ENCODE measurements at places on chromosomes 11 and 22.

GRCh38 chr11:13923716-13924650 is 38.5 kb upstream of the SPON1 start:
- no peak for DNase-seq

DNA sequence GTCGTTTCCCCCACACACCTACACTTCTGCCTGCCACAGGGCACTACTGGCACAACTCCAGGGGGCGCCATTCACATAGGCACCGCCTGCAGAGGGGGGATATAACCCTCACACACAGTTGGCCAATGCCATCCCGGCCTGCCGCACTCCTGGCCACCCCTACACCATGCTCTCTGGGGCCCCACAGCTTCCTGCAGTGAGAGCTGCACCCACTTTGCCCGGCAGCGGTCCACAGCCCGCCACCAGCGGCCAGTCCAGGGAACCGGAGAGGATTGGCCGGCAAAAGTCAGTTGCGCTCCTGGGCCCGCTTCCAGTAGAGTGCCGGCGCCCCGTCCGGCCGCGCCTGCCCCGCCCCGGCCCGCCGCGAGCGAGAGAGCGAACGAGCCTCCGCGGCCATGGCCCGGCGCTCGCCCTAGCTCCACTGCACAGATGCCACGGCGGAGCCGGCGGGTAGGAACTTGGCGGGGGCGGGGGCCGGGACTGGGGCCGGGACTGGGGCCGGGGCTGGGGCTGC is 25.6 kb upstream of the SUSD2 start:
- DNase-seq, result no peak

DNA sequence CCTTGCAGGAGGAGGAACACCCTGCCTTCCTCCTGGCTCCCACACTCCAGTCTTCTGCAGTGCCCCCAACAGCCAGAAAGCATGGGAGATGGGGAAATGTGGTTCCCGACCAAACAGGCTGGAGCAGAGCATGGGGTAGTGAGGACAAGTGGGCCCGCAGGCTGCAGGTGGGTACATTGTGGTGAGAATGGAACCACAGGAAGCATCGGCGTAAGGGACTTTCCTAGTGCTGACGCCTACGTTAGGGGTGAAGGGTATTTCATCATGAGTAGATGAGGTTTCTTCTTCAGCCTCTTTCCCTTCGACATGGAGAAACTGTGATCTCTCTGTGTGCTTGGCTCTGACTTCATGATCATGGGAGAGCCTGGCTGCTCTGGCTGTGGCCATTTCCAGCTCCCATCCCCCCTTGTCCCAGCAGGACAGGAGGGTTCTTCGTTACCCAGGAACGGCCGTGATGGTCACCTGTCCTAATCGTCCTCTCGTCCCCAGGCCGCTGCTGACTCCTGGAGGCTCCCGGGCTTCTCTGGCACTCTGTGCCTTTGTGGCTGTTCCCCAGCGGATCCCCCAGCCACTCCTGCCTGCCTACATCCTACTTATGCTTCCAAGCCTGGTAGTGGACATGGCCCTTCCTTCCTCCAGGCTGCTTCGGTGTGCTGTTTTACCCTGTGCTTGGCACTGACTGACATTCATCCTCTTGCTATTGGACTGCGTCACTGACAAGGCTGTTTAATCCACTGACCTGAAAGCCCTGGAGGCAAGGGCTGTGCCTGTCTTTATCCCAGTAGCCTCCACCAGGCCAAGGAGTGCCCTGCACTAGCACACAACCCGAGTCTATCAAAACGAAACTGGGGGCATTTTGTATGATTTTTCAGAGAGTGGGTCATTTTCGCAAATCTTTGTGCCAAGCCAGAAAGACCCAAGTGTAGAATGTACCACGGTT is 65.2 kb upstream of the CECR2 start:
- DNase-seq, result peak; percentile 48

- DNase-seq, result no peak
Observed at GRCh38 chr22:22752556-22753477, 108.4 kb downstream of the GGTLC2 start.

GRCh38 chr22:25083807-25084200 is 115.9 kb upstream of the CRYBB3 start:
- DNase-seq, result no peak

DNA sequence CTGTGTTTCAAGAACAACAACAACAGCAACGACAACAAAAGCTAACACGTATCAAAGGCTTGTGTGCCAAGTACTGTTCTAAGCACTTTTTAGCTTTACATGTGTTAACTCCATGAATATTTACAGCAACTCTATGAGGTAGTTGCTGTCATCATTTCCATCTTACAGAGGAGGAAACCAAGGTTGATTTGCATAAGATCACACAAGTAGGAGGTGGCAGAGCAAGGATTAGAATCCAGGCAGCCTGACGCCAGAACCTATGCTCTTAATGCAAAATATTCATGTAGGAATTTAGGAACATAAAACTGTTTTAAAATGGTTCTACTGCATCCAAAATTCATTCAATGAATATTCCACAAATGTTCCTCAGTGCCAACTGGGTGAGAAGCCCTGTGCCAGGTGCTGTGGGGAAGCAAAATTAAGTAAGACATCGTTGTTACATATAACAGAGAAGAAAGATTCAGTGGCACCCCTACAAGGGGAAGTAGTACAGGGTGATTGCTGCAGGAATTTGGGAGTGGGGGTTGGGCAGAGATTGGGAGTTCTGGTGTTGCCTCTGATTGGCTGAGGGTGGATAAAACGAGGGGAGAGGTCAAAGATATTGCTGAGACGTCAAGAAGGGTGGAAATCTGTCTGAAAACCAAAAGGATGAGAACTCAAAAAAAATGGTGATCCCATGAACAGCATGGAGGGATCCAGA is 86.1 kb upstream of the ARHGAP20 start:
- no peak for DNase-seq

GRCh38 chr11:119380827-119381180 is 686 bp downstream of the USP2 start:
- no peak for DNase-seq

DNA sequence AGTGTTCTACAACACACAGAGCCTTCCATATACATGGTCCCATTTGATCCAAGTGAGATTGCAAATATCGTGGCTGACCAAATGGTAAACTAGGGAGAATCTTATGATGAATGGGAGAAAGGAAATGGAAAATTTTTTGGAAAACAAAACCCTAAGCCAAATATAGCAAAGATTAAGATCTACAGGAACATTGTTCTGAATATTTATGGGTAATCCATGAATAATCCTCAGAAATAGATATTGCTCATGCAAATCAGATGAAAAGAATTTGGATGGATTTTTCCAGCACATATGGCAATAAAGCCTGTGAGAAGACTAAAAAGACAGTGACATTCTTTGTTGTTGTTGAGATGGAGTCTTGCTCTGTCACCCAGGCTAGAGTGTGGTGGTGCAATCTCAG is 21.7 kb upstream of the PRDM10 start:
- DNase-seq, result no peak

- DNase-seq, result no peak
Observed at GRCh38 chr11:34267013-34267412, 90.8 kb downstream of the ABTB2 start.

DNA sequence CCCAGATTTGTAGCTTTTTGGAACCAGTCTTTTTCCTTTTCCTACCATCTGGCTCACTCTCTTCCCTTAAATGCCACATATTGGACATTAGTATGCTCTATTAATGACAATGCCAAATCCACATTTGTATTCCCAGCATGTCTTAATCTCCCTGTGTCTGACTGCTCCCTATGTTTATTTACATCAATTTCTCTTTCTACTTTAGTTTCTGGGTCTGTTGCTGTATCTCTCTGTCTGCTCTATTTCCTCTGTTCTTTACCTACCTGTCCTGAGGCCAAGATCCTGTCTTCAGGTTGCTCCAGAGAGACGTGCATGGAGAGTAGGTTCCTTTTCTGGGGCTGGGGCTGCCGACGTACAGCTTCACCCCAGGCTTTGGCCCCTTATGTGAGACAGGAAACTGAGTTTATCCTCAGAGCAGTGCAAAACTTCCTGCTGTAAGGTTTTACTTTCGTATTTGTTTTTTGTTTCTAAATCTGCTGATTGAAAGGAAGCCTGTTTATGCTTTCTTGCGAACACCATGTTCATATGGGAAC is 25.6 kb downstream of the OR2AG2 start:
- DNase-seq, result no peak

- no peak for DNase-seq
Observed at GRCh38 chr11:113440816-113441215, 34.4 kb downstream of the DRD2 start.

DNA sequence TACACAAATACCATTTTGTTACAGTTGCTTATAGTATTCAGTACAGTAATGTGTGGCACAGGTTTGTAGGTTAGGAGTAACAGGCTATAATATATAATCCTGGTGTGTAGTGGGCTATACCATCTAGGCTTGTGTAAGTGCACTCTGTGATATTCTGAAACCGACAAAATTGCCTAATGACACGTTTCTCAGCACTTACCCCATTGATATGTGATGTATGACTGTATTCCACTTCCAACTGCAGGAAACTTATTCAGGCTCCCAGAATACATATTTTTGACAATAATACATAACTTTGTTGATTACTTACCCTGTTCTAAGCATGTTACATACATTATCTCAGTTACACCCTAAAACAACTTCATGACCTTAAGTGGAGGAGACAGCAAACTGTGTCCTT is 5.1 kb upstream of the PICALM start:
- DNase-seq, result no peak

GRCh38 chr11:96333191-96333719 is 9.7 kb downstream of the MAML2 start:
- DNase-seq, result no peak

GRCh38 chr11:103528596-103528995 is 419.4 kb downstream of the DYNC2H1 start:
- no peak for DNase-seq

GRCh38 chr22:41184679-41185078 is 20.4 kb upstream of the L3MBTL2 start:
- DNase-seq, result no peak

DNA sequence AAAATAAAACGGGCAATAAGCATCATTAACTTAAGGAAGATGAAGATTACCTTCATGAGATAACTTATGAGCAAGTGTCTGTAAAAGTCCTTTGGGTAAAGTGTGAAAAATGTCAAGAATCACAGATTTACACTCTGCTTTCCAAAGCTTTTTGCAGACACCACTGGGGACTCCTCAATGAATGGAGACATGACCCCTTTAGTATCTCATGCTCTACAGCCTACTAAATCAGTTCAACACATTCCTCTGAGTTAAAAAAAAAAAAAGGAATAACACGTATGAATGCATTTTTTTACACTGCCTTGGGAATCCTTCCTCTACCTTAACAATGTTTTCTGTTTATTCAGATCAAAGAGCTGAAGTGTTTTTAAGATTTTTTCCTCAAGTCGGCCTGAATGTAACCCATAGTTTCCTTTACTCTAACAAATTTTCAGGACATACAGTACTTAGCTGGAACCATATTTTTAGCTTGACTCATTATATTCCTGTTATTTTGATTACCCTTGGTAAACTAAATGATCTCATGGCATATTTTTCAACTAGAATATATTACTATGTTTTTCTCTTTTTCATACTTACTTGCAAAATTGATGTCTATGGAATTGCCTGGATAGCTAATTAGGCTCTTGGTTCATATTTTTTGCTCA is 25.9 kb upstream of the RAB30 start:
- no peak for DNase-seq

DNA sequence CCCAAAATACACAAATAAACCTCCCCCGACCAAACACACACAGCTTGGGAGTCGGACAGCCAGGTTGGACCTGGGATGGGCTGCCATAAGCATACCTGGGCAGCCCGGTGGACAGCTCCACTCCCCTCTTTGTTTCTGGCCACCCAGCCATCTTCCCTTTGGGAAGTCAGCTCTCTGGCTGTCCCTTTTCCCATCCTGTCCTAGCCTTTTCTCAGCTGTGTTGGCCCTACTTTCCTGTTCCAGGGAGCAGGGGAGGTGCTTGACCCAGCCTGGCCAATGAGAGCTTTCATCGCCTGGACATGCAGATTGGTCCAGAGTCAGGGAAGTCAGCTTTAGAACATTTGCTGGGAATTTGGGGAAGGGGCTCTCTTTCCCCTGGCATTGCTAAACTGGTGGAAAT is 68.7 kb upstream of the NECTIN1 start:
- DNase-seq, result no peak

DNA sequence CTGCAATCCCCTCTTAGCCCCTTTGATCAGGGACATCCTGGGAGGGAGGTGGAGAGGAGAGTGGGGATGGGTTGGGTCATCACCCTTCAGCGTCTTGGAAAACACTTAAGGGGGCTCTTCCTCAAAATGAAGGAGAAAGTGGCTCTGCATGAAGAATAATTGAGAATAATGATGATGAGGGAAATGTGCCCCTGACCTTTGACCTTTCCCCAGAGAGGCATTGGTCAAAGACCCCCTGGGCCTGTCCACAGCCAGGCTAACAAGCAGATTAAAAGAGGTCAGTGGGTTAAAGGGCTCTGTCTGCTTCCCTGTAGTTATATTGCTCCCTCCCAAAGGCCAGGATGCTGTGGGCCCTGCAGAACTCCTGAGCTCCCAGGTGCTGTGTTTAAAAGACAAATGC is 68.7 kb downstream of the NAV2 start:
- no peak for DNase-seq

- DNase-seq, result no peak
Observed at GRCh38 chr11:118056806-118057205, 20.1 kb upstream of the TMPRSS4 start.

DNA sequence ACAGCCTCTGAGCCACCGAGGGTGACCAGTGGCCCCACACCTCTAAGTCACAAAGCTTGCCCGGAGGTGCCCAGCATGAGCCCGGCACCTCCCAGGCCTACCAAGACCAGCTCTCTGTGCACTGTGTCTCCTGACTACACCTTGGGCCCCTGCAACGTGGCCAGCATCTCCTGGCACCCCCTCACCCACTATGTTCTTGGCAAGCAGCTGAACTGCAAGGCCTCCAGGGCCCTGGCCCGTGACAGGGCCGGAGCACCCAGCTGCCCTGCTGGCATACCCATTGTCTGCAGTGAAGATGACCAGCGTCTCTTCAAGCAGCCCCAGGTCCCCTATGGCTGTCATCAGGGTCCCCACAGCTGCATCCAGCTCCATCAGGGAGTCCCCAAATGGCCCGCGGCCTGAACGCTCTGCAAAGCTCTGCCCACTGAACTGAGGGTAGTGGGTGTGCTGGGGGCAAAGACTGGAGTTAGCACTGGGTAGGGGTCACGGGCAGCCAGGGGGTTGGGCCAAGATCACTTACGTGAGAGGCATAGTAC is 1.6 kb downstream of the ARSA start:
- DNase-seq, result no peak

DNA sequence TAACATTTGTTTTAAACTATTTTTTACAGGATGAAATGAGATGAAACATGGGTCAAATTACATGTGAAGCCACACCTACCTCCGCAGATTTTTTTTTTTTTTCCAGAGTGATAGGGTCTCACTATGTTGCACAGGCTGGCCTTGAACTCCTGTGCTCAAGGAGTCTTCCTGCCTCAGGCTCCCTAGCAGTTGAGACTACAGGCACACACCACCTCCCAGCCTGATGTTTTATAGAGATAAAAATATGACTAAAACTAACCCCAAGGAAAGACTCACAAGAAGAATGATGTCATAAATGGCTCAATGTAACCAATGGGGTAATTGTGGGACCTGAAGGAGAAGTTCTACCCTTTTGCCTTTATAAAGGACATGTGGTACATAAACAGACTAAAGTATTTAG is 52.3 kb upstream of the SOX6 start:
- no peak for DNase-seq

Data from activated CD8-positive, alpha-beta memory T cell treated with anti-CD3 and anti-CD28 coated beads for 4 hours (primary cell).